ENCODE measurements at places on chromosomes 7 and 10. TPM values are rescaled to one million over a fixed set of nuclear protein-coding genes. Genes with fewer than 3 reads are reported as not detected.

DNA sequence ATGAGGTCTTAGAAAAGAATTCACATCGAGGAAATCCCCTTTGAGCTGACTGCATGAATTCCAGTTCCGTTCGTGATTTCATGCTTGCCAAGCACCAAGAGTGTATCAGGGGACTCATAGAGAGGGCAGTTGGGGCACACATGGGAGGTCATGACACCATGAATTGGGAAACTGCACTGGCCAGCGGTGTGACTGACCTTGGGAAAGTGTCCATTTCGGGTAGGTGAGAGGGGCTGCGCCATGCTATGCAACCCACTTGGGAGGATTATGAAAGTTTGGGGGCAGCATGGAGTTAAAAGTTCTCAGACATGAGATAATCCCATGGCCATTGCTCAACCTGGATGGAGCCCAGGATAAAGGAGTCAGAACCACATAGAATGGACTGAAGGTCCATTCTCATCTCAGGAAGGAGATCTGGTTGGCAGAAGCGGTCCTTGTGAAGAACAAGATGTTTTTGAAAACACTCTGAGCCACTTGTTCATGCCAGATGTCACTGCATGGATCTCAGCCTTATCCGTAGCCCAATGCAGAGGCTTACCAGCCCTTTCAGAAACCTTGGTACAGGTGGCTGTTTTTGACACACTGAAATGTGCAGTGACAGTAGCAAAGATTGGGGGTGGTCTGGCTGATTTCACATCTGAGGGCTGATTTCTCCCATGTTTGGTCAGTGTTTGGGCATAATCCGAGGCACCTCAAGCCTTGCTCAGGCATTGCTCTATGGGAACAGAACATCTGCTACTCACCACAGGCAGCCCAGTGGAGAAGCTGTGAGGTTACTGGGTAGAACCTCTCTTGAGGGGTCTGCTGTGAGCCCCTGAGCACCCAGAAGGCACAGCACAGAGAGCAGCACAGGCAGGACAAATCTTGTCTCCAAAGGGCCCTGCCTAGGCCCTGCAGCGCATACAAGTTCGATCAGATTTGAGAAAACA, 252.3 kb downstream of the CXCL12 start:
- no peak overlapping the region for H3K27ac ChIP-seq
- no peaks in the 10 kb centered on the region for H3K4me1 ChIP-seq
- no peaks in the 10 kb centered on the region for H3K27me3 ChIP-seq

DNA sequence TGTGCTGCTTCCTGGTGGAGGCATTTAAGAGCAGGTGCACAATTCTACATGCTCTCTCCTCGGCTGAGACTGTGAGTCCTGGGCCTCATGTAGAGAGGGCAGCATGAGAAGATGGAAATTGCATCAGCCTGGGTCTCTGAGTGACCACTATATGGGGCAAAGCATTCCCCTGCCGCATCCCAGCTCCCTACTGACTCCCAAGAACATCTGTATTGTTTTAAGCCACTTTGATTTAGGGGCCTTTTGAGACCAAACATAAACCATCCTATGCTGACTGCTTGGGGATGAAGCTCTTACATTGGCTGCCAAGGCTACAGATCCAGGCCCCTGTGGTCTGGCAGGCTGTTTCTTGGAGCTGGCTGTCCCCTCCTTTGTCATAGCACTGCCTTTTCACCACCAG, 101.3 kb upstream of the TBX20 start:
- no peaks in the 10 kb centered on the region for H3K4me1 ChIP-seq
- no peak overlapping the region for H3K4me3 ChIP-seq
- DNase-seq = no peak
- H3K27me3 ChIP-seq = no peaks in the 10 kb centered on the region
- H3K36me3 ChIP-seq = no peaks in the 10 kb centered on the region

DNA sequence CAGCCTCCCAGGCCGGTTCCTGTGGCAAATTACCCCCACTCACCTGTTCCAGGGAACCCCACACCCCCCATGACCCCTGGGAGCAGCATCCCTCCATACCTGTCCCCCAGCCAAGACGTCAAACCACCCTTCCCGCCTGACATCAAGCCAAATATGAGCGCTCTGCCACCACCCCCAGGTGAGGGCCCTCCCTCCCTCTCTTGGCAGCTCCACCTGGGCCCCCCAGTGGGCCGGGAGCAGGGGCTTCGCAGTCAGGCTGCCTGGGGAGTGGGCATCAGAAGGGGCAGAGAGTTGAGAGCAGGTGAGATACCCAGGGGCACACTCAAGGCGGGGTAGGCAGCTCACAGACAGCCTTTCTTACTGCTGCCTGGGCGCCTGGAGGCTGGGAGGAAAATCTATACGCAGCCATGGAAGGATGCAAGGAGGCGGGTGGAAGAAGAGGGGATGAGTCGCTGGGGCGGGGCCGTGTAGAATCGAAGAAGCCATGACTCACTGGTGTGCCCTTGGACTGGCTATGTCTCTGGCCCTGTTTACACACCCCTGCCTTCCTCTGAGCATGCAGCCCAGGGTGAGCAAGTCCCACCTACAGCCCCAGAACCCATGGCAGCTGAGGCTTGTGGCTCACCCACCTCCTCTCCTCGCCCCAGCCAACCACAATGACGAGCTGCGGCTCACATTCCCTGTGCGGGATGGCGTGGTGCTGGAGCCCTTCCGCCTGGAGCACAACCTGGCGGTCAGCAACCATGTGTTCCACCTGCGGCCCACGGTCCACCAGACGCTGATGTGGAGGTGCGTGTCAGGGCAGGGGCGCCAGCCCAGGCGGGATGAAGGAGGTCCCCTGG, 48.6 kb upstream of the PPIF start:
- H3K4me3 ChIP-seq = no peak overlapping the region
- DNase-seq = peak; percentile 75
- H3K27ac ChIP-seq = no peak overlapping the region

DNA sequence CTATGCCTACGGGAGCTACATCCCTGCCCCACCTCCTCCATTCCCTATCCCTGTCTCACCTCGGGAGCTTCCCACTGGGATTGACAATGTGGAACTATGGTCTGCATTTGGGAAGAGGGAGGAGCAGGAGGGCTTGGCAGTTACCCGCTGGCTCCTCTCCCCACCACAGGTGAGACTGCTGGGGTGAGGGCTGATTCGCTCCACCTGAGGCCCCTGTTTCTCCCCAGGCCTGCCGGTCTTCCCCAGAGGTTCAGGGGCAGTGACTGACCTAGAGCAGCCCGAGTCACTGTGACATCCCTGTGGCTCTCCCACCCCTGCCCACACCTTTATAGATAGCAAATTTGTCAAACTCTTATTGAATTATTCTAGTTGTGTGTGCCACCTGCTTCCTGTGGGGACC, 252.6 kb downstream of the GLRX3 start:
- H3K36me3 ChIP-seq = no peaks in the 10 kb centered on the region
- no peaks in the 10 kb centered on the region for H3K4me1 ChIP-seq
- H3K27ac ChIP-seq = no peak overlapping the region
- no peak overlapping the region for H3K4me3 ChIP-seq
- no peak for DNase-seq
- no peaks in the 10 kb centered on the region for H3K27me3 ChIP-seq

GRCh38 chr10:133050371-133050770, 37.4 kb upstream of the ADGRA1 start:
- H3K27ac ChIP-seq = no peak overlapping the region
- H3K36me3 ChIP-seq = no peaks in the 10 kb centered on the region
- H3K27me3 ChIP-seq = peaks cover 53% of the 10 kb centered on the region
- DNase-seq = no peak

- H3K27me3 ChIP-seq = no peaks in the 10 kb centered on the region
- DNase-seq = no peak
- peaks cover 90% of the 10 kb centered on the region for H3K36me3 ChIP-seq
- no peak overlapping the region for H3K4me3 ChIP-seq
- no peak overlapping the region for H3K27ac ChIP-seq
- no peaks in the 10 kb centered on the region for H3K4me1 ChIP-seq
Observed at GRCh38 chr7:129013048-129013724, 41.7 kb downstream of the TNPO3 start.

- no peaks in the 10 kb centered on the region for H3K4me1 ChIP-seq
- no peaks in the 10 kb centered on the region for H3K27me3 ChIP-seq
- H3K4me3 ChIP-seq = no peak overlapping the region
- no peaks in the 10 kb centered on the region for H3K36me3 ChIP-seq
Observed at GRCh38 chr7:82345886-82346285, 97.7 kb downstream of the CACNA2D1 start.

The TMEM72 gene
- total RNA-seq = not detected

The LBX1 gene
- total RNA-seq = not detected
